NCI-H1105 treated with DMSO at 0.1 percent for 48 hours (cell line): ENCODE measurements at places on chromosomes 12 and 14.

GRCh38 chr12:12072064-12072760 is 1.5 kb downstream of the BCL2L14 start:
- DNase-seq, result no peak

- no peak for DNase-seq
Measured at GRCh38 chr12:43113135-43113534, 438.9 kb downstream of the ADAMTS20 start.

GRCh38 chr12:92408072-92408900 is 262.6 kb upstream of the BTG1 start:
- DNase-seq, result peak; percentile 38

DNA sequence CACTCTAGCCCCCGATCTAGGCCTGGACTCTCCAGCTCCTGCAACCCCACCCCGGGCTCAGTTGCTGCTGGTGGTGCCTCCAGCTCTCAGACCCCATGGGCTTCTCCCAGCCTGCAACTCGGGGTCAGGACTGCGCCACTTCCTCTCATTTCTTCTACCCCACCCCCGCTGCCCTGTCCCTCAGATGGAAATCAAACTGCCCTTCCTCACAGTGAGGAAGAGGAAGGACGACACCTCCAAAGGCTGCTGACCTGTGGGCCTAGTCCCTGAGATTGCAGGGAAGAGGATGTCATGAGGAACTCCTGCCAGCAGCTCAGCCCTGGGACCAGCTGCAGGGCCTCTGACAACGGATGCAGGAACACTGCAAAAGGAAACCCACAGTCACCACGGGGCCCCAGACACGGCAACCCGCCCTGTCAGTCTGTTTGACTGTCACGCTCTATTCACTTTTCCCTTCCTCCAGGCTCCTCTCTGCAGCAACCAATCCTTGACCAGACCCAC is 29.3 kb upstream of the PNMA1 start:
- DNase-seq, result no peak

DNA sequence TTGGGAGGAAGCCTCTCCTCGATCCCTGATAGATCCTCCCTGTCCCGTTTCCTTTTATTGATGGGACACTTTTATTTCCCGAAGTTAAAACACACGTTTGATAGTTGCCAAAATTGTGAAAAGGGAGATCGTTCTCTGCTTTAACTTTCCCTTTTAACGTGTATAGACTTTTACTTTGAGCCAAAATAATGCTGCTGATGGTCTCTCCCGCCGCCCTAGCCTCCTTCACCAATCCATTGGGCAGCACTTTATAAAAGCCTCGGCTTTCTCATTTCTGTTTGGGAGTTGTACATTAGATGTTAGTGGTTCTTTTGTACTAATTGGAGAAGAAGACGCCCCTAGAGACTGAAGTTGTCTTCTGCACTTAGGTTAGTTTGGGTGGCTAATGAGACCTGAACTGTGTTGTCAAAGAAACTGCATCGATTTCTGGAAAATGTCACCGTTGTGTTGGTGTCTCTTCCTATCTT is 1.4 kb downstream of the TMTC2 start:
- peak; percentile 20 for DNase-seq

DNA sequence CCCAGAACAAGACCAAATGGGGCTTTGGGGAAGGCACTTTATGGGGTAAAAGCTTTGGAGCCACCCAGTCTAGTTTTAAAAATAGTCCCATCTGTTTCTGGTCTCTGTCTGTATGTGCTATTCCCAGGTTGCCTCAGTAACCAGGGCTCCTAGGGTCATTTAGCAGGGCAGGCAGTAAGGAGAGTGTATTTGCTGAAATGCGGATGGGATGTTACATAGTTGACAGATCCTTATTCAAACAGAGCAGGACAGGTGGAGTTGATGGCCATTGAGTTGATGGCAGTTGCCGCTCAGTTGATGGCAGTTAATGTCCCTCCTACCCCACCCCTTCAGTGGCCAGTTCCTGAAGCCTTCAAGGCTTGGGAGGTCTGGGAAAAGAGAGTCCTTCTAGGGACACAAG is 4.6 kb downstream of the ZC3H10 start:
- no peak for DNase-seq

GRCh38 chr14:73727166-73727565 is 13.0 kb upstream of the PNMA1 start:
- DNase-seq, result no peak

DNA sequence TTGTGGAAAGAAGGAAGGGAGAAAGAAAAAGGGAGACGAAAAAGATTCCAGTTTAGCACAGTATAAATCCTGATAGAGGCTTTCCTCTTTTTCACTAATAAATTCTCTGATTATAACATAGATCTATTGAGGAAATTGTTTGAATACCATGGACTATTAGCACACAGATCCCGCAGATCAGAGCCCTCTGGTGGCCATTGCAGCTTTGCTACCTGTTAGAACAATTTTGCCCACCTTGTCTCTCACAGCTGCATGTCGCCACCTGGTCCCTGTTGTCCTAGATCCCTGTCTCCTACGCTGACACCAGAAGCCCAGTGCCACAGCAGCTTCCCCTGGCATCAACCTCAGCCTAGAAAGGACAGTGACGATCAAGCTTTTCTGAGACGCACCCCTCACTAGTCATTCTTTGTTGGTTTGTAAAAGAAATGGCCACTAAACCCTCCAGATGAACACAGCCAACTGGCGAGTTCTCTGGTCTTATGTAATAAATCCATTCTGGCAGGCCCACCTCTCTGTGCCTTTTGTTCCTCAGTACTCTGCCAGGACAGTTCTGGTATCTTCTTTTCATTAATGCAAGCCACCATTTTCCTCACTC is 9.9 kb downstream of the GPHB5 start:
- DNase-seq, result peak; percentile 62

DNA sequence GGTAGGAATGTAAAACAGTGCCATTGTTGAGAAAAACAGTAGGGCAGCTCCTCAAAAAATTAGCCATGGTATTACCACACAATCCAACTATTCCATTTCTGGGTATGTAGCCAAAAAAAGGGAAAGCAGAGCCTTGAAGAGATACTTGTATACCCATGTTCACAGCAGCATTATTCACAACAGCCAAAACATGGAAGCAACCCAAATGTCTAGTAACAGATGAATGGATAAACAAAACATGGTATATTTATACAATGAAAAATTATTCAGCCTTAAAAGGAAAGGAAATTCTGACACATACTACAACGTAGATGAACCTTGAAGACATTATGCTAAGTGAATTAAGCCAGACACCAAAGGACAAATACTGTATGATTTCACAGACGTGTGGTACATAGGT is 67.6 kb upstream of the GNG2 start:
- DNase-seq, result peak; percentile 31

- DNase-seq, result no peak
Measured at GRCh38 chr14:80607430-80608190, 333.9 kb downstream of the CEP128 start.

DNA sequence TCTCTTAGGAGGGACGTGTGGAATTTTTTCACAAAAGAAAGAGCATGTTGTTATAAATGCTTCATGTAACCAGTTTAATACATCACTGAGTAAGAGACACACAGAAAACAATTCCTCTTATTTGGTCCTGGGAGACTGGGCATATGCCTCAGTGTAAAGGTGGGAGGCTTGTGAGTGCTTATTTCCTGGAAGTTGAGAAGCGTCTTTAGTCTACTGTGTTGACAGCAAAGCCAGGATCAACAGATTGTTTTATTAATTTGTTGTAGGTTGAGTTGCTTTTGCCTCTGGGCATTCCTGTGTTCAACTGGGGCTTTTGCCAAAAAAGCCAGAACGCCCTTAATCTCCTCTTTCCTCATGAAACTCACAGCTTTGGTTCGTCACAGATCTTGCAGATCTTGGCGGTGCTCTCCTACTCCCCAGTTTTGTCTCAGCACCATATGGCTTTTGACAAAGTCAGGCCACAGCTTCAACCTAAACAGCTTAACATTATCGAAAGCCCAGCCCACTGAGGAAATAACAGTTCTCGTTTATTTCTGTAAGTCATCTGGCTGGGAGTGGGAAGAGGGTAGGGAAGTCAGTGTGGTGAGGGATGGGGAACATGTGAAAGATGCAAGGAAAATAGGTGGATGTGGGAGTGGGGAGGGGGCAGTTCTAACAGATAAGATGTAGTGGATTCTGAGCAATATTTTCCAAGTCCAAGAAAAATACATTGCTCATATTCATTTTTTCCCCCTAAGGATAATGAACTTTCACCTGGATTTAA is 227.2 kb downstream of the DACT1 start:
- no peak for DNase-seq

DNA sequence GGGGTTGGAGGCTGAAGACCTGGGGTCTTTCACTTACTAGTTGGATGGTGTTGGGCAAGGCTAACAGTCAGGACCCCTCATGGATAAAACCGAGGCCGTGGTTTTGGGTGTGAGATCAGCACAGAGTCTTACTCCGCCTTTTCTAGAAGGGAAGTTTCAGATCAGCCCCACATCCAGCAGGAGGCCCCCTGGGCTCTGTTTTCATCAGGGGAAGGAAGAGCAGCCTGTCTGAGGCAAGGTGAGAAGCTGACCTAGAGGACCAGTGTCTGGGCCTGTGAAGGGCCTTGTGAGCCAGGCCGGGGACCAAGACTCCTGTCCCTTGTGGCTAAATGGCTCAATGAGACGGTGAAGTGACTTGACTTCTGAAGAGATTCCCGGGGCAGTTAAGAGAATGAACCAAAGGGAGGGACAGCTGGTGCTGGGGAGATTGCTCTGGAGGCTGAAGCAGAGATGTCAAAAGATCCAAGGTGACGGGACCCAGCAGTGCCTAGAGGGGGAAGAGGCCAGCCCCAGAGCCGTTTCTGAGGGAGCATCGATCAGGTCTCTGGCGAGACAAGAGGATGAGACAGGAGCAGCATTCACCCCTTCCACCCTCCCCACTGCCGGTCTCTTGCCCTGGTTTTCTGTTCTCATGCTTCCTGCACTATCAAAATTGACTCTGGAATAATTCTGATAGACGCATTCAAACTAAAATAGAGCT is 40.1 kb upstream of the TSPAN9 start:
- no peak for DNase-seq
